ENCODE measurements at places on chromosomes 5 and 9.

GRCh38 chr9:113963017-113963620 lies 87.0 kb downstream of the ZNF618 start:
- DNase-seq = peak; percentile 10

DNA sequence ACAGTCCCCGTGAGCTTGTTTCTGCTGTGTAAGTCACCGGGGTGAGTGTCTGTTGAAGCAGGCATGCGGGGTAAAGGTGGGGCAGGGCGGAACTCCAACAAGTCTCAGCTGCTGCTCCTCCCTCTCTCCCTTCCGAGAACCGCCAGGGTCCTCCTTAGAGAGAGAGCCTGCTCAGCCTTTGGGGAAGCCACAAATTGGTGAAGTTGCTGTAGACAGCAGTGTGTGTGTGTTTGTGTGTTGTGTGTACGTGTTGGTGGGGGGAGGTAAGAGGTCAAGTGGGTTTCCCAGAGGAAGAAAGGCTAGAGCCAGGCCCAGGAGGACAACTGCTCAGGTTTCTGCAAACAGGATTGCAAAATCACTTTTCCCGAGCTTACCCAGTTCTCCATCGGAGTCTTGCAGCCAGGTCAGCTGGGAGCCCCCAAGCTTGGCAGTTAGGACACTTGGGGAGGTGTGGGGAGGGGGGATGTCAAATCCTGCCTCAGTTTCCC lies 38.9 kb upstream of the DAB2IP start:
- no peak for DNase-seq

DNA sequence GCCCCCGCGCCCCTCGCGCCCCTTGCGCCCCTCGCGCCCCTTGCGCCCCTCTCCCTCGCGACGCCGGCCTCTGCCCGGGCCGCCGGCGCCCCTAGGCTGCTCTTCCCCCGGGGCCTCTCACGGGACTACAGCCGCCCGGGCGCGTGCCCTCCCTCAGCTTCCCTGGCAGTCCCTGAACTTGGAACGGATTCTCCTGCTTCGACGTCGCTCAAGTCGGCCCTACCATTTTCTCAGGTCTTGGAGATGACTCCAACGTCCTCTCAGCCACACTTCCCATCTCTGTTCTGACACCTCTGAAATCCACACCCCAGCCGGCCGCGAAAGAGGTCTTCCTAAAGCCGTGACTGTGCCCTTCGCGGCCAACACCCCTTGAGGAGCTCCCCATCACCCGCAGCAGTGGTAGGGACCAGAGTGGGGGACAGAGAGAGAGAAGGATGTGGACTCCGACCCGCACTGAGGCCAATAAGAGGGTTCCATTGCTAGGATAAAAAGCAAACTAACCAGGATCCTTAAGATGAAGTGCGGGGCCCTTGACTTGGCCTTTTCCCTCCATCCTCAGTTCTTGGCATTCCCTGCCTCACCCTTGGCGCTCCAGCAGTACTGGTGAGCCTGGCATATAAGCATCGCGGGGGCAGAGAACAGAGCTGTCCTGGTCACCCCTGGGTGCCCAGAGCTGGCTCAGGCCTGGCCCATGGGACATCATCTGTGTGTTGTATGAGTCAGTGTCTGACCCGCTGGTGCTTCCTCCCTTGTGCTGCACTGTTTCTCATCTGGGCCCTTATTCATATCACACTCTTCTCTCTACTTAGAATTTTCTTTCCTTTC lies 38.6 kb upstream of the GARNL3 start:
- DNase-seq = no peak

DNA sequence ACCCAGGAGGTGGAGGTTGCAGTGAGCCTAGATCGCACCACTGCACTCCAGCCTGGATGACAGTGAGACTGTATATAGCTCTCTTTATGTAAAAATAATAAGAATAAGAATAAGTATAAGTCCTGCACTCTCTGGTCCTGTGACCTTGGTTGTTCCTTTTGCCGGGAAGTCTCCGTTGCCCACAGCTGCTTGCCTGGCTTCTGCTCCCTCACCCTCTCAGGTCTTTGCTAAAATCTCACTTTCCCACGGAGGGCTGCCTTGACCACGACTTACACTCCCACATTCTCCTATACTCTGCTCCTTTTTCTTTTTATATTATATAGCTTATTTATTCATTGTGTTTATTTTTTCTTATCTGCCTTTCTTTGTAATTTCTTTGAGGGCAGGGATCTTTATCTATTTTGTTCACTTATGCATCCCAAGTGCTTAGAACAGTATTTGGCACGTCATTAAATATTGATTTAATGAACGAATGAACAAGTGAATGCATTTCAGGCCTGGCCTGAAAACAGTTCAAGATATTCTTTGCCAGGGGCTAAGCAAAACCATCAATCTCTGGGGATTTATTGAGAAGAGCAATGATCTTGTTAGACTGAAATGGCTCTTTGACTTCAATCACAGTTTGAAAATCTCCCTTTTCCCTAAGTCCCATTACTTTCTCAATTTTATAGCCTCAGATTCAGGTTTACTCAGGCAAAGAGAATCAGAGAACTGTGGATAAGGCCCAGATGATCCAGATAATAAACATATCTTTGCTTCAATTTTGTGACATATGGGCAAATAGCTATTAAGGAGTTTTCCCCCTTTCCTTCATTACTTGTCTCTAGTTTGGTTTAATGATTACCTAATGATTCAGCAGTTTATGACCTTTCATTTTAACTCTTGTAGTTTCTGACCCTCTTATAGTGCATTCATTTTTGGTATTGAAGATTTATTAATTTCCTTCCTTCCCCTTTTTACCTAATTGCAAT lies 60.8 kb upstream of the TMC1 start:
- no peak for DNase-seq

DNA sequence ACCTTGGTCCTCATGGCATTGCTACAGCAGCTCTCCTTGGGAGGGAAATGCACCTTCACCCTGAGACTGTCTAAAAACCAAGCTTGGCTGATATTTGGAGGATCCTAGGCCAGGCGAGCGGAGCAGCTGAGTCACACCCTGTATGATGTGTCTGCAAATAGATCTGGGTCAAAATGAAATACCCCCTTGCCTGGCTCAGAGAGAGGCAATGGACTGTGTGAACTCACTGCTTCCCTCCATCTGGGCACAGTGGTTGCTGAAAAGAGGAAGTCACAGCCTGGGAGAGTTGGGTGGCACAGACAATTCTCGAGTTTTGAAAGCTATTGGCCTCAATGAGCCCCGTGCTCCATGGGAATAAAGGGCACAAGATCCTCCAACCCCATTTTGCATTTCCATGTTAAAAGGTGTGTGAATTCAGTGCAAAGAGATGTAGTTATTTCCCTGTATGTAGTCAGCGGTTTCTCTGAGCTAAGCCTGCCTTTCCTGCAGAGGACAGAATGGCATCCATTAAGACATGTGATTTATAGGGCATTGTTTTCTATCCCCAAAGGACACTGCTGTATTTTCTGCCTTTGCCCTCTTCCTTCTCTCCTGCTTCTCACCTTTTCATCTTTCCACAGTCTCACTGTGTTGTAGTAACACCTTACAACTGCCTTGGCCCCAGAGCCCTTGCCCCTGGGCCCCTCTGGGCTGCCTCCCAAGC lies 177.2 kb downstream of the GADD45G start:
- no peak for DNase-seq

GRCh38 chr9:131396626-131397025 lies 2.7 kb downstream of the PRRC2B start:
- no peak for DNase-seq

DNA sequence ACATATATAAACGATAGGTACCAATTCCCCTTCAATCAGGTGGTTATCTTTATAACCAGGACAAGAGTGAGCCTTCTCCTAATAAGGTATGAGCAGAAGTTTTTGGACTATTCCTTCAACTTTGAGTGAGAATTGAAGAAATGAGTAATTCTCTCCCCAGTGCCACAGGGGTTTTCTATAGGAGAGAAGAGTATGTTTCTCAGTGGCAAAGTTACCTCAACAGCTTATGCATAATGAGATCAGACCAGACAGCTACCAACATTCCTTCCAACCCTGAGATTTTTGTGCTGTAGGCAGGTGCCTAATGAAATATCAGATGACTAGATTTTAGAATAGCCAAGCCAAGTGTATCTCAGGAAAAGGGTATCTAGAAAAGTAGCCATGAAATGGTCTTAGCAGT lies 40.9 kb downstream of the ABLIM3 start:
- DNase-seq = no peak

- no peak for DNase-seq
Observed at GRCh38 chr9:79382458-79382857, 189.3 kb upstream of the TLE4 start.

DNA sequence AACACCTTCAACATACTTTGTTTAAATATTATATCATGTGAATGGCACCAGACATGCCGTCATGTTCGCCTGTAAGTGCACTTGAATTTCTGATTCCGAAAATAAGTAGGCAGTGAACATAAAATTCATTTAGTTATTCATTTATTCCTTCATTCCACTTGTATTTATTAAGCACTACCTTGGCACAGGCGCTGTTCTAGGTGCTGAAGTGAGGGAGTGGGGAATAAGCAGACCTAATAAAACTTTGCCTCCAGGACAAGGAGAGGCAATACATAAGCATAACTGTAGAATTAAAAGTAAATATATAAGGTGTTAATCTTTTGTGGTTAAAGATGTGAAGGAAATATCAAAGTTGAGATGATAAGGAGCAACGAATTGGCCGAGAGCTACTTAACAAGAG lies 297.4 kb downstream of the TENT4A start:
- no peak for DNase-seq

DNA sequence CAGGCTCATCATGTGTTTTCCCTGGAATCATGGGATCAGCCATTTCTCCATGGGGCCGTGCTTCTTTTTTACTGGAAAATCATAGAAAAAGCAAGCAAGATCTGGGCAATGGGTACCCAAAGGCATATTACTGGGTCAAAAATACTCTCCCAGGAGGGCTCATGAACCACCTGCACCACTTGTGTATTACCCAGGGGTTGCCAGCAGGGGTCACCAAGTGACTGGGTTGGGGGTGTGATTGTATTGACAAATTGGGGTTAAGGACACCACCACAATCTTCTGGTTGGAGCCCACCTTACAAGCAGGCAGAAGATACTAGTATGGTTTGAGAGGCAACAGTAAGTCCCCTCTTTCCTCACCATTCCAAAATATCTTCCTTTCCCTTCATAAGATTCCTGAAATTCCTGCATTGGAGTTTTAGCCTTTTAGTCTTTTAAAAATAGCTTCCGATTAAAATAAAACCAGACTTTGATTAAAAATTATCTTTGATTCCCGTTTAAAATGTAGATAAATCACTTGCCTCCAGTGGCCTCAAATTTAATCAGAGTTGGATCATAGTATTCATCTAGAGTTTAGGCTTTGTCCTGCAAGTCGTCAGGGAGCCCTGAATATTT lies 603.3 kb downstream of the KIF4B start:
- DNase-seq = peak; percentile 38

- DNase-seq = no peak
Observed at GRCh38 chr9:124558777-124559470, 51.7 kb upstream of the NR5A1 start.

- no peak for DNase-seq
Observed at GRCh38 chr9:83242066-83242465, 179.1 kb upstream of the RASEF start.

DNA sequence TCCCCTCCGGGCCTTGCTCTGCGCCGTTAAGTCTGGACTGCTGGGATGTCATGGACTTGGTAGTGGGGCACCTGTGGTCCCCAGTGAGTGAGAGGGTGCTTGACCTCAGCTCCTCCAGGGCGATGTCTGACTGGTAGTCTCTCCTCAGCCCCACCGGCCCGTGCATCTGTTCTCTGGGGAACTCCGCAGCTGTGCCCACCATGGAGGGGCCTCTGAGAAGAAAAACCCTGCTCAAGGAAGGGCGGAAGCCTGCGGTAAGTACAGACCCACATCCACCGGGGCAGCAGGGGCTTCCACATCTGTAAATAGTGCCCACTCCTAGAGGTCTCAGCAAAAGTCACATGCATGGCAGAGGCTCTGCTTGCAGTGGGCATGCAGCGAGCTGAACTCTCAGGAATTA lies 52.6 kb upstream of the GARNL3 start:
- DNase-seq = no peak

- no peak for DNase-seq
Observed at GRCh38 chr5:148732692-148733091, 78.4 kb upstream of the HTR4 start.

DNA sequence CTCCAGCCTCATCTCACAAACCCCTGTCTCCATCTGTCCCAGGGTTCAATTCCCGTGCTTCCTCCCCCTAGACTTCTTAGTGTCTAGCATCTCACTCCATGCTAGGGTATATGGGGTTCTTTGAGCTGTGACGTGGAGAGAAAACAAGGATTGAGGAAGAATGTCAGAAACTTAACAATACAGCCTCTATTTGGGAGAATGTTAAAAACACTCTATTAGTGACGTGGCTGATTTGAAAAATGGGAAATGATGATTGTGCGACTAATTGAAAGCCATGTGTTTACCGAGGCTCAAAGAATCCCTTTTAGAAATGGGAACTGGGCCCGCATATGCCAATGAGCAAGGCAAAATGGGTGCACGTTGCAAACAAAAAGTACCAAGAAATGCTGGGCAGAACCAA lies 72.7 kb upstream of the TBC1D2 start:
- no peak for DNase-seq

- no peak for DNase-seq
Observed at GRCh38 chr5:61319388-61320146, 12.5 kb upstream of the ZSWIM6 start.

DNA sequence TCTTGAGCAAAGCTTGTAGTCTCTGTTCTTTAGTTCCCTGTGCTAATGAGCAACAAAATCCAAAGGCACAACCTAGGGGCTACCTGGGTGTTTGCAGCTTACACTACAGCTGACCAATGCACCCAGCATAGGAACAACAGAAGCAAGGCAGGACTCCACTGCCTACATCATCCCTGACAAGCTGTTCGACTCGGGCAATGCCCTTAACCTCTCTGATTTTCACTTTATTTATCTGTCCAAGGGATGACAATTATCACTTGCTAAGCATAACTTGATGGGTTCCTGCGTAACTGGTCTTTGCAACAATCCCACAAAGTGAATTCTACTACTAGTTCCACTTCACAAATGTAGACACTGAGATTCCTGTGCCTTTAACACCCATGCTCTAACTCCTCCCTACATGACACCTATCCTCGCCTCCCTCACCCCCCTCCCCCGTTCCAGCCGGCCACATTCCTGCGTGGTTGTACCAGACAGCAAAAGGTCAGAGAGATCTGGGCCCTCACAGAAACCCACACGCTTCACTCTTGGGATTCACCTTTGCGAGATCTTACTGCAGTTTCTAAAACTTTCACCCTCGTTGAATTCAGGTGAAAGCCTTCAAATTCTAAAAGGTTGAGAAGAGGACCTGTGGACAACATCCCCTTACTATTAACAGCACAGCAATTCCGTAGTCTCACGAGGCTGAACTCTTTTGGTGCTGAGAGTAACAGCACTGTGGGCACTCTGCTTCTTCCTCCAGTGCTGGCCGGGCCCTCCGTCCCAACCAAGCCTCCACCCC lies 995 bp downstream of the IPPK start:
- peak; percentile 46 for DNase-seq

GRCh38 chr5:154829589-154830218 lies 20.7 kb downstream of the FAXDC2 start:
- DNase-seq = no peak

DNA sequence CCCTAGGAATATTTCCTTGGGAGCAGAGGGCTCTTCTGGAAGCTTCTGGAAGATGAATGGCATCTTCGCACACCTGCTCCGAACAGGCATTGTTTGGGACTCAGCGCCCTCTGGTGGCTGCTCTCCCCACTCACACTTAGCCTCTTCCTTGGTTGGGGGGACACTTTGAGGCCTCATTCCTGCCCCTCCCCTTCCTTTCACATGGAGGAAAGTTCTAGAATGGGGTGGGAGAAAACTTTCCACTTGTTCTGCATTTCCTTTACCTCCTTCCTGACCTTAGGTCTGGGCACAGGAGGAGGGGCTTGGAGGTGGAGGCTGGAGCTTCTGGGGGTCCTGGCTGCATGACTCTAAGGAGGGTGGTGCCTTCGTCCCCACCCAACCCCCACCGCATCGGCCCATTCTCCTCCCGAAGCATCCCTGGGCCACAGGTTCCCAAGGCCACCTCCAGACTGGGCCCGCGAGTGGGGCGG lies 19.3 kb upstream of the SMIM32 start:
- peak; percentile 42 for DNase-seq

Measured in stimulated activated CD4-positive, alpha-beta T cell treated with anti-CD3 and anti-CD28 coated beads, Interleukin-4, amount 100 ng/mL, for 1 hour (primary cell).